ENCODE measurements at places on chromosomes 6 and 20. TPM values are rescaled to one million over a fixed set of nuclear protein-coding genes. Genes with fewer than 3 reads are reported as not detected.
A peak's percentile ranks its signal among the peaks of the same experiment; 100 is the strongest.

BMP5 gene
- 72.3 TPM for total RNA-seq

GRCh38 chr6:109783250-109783986 is 92.3 kb downstream of the FIG4 start:
- DNase-seq, result no peak

GRCh38 chr6:88246654-88247053 is 80.5 kb upstream of the CNR1 start:
- DNase-seq, result peak; percentile 92

GRCh38 chr6:35213298-35213791 is 411 bp upstream of the SCUBE3 start:
- no peak for DNase-seq

- peak; percentile 40 for DNase-seq
Measured at GRCh38 chr20:7926767-7927166, 13.5 kb downstream of the HAO1 start.

DNA sequence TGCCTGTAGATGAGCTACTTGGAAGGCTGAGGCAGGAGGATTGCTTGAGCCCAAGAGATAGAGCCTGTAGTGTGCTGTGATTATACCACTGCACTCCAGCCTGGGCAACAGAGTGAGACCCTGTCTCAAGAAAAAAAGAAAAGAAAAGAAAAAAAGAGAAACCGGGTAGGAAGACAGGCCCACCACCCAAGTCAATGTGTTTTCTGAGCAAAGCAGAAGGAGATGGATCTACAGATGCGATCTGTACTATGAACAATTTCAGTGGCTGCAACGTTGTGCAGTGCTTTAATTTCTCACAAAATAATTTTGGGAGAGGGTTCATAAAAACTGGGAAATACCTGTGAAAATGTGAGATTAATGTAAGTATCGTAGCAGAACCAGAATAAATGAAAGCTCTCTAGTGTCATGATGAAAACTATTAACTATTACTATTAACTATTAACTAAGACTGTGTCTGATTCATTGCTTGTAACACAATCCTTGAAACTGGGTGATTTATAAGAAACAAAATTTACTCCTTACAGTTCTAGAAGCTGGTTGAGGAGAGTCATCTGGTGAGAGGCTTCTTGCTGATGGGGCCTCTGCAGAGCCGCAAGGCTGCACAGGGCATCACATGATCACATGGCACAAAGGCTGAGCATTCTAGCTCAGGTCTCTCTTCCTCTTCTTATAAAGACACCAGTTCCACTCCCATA is 233.1 kb upstream of the ZNF217 start:
- no peak for DNase-seq

GRCh38 chr6:44254191-44255104 is 2.9 kb downstream of the SLC35B2 start:
- DNase-seq, result no peak
